ENCODE measurements at places on chromosomes 2 and 18. TPM values are rescaled to one million over a fixed set of nuclear protein-coding genes. Genes with fewer than 3 reads are reported as not detected.

The SULT1C2 gene
- not detected for total RNA-seq

The HOXD13 gene
- not detected for total RNA-seq

The GRHL1 gene
- 2.5 TPM for total RNA-seq

DNA sequence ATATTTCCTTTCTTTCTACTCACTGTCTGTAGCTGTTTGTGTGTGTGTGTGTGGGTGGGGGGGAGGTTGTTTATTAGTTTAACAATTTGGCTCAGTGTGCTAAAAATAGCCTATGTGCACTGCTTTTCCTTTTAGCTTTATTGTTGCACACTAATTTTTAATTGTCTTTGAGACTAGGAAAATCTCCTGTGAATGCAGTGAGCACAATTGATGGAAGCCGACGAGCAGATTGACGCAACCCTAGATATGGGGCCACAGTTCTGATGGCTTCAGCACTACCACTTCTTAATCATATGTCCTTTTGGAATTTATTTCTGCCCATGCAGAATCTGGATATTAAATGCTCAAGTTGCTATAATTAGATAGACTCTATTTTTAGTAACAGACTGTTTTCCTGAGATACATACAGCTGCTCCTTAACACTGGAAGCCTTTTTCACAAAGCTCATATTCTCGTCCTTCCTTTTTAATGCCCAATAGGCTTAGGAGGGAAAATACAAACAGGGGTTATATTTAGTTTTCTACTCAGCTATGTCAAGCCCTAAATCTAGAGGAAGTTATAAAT lies 109.1 kb downstream of the IRS1 start:
- no peak for DNase-seq

The COX7A2L gene
- total RNA-seq, result 125 TPM

DNA sequence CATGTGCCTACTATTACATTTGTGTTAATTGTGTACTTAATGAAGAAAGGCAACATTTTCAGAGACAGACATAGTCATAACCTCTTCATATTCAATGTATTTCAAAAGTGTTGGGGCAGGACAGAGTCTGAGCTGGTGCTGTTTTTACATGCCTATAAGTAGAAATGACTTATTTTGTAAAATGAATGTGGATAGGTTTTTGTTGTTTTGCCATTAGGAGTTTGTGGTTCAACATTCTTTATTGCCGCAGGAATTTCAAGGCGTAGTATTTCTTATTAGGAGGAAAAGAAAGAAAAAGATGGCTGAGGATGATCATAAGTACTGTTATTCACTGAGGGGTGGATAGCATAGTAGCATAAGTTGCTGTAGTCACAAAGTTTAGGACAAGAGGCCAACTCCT lies 21.2 kb upstream of the ASXL3 start:
- no peak for DNase-seq

DNA sequence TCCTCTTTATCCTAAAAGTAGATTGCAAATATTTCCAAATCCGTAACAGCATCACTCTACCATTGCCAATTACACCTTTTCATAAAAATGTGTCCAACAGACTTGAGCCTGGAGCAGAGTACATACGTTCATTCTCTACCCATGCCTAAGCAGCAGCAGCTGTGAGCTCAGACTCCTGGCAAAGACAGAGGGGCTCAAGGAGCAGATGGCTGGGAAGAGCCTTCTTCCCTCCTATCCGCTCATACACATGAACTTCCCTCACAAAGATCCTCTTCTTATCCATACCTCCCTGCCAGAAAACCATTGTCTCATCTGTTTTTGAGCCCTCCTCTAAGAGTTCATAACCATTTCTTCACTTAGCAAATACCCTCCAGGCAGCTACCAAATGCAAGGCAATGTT lies 164.3 kb upstream of the ARL4C start:
- DNase-seq, result no peak

GRCh38 chr18:35410561-35410960 lies 33.4 kb upstream of the ZNF396 start:
- no peak for DNase-seq

DNA sequence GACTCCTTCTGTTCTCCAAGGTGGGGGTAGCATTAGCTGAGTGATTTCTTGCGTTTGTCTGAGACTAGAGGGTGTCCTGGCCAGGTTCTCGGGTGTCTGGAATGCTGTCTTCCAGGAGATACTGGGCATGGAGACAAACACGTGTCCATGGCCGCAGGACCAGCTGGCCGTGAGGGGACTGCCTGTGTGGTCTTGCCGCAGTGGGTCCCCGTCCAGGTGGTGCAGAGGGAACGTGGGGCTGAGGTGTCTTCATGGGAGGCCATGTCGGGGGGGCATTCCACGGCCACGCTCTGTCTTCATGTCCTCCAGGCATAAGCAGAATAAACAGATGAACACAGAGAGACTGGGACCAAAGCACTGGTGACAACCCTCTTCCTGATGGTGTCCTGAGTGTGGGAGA lies 66.6 kb downstream of the SMIM21 start:
- no peak for DNase-seq
